ENCODE measurements at places on chromosomes 2 and 18. TPM values are rescaled to one million over a fixed set of nuclear protein-coding genes. Genes with fewer than 3 reads are reported as not detected.

The PSMA8 gene
- not detected for polyA plus RNA-seq

- DNase-seq, result no peak
These were observed 188.8 kb downstream of the TSN start for GRCh38 chr2:121944072-121944831.

DNA sequence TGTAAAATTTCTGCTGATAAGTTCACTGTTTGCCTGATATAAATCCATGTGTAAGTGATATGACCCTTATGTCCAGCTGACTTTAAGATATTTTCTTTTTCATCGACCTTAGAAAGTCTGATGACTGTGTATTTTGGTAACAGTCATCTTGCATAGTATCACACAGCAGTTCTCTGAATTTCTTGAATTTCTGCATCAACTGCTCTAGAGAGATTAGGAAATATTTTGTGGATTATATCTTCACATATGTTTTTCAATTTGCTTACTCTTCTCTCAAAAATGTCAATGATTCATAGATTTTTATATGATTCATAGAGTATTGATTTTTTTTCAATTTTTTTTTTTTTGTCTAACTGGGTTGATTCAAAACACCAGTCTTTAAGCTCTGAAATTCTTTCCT, 945.3 kb downstream of the TRIB2 start:
- DNase-seq, result no peak

The DRC1 gene
- not detected for polyA plus RNA-seq

The GATA6 gene
- 0.13 TPM for polyA plus RNA-seq

The CCDC141 gene
- not detected for polyA plus RNA-seq

DNA sequence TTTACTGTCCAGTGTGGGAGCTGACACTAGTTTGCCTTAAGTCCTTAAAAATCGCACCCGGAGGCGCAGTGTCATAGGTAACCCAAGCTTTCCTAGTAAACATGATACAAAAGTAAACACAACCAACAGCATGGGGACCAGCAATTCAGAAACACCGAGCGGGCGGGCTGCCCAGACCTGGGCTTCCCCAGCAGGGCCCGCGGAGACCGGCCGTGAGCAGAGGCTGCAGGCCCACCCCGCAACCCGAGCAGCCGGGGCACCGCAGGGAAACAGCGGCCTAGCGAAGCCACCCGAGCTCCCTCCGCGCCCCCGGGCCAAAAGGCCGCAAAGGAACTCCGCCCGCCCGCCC, 296 bp downstream of the TTC21B start:
- DNase-seq, result no peak

GRCh38 chr2:150209746-150210145, 277.7 kb downstream of the RND3 start:
- no peak for DNase-seq
